ENCODE measurements at places on chromosomes 6 and 20. TPM values are rescaled to one million over a fixed set of nuclear protein-coding genes. Genes with fewer than 3 reads are reported as not detected.

Gene POU3F2
- total RNA-seq: not detected

Gene RBM38
- 151 TPM for total RNA-seq

DNA sequence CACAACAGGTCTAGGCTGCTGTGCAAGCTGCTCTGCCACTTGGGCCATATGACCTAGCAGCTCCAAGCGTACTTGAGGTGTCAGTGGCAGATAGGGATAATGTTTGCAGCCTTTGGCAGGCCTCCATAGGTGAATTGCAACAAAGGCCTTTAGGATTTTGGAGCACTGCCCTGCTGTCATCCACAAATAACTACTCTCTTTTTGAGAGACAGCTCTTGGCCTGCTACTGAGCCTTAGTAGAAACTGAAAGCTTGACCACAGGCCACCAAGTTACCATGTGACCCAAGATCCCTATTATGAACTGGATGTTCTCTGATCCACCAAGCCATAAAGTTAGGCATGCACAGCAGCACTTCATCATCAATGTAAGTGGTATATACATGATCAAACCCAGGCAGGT, 29.9 kb downstream of the FBXO30 start:
- no peak overlapping the region for H3K4me3 ChIP-seq
- H3K27ac ChIP-seq: no peak overlapping the region
- H3K4me1 ChIP-seq: no peaks in the 10 kb centered on the region
- DNase-seq: no peak

GRCh38 chr6:13248053-13248452, 80.3 kb downstream of the TBC1D7 start:
- H3K36me3 ChIP-seq: no peaks in the 10 kb centered on the region
- H3K4me1 ChIP-seq: no peaks in the 10 kb centered on the region
- H3K27me3 ChIP-seq: no peaks in the 10 kb centered on the region
- H3K4me3 ChIP-seq: no peak overlapping the region

DNA sequence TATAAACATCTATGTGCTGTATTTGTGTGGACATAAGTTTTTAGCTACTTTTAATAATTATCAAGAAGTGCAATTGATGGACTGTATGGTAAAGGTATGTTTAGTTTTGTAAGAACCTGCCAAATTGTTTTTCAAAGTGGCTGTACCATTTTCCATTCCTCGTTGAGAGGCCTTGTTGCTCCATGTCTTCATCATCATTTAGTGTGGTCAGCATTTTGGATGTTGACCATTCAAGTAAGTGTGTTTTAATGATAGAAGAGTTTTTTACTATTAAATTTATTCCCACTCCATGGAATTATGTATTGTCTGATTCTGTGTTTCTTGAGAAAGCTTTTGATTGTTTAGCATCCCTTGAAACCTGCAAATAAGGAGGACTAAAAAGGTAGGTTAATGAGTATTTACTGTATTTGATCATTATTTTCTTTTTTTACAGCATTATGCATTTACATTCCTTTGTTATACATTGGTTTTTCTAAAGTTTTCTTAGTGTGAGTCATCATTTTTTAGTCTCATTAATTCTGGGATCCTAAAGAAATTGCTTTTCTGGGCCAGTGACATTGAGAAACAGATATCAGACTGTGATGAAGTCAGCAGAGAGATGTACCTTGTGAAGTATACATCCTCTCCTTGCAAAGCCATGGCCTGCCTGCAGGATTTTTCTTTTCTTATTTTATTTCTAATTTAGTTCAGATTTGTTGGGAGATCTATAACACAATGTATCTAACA, 312.8 kb upstream of the PTCHD4 start:
- H3K27me3 ChIP-seq: no peaks in the 10 kb centered on the region
- H3K36me3 ChIP-seq: no peaks in the 10 kb centered on the region
- no peak overlapping the region for H3K4me3 ChIP-seq
- H3K4me1 ChIP-seq: no peaks in the 10 kb centered on the region
- no peak for DNase-seq
- H3K27ac ChIP-seq: no peak overlapping the region

GRCh38 chr6:72966628-72967280, 258.5 kb downstream of the KHDC1L start:
- no peaks in the 10 kb centered on the region for H3K27me3 ChIP-seq
- no peak overlapping the region for H3K27ac ChIP-seq
- H3K4me3 ChIP-seq: no peak overlapping the region
- DNase-seq: no peak
- H3K4me1 ChIP-seq: no peaks in the 10 kb centered on the region

Gene TCF21
- total RNA-seq: 7.5 TPM

Gene CST1
- not detected for total RNA-seq

Gene SEL1L2
- not detected for total RNA-seq

Gene ZNF165
- total RNA-seq: 0.47 TPM

- H3K36me3 ChIP-seq: no peaks in the 10 kb centered on the region
- H3K4me3 ChIP-seq: no peak overlapping the region
- H3K27me3 ChIP-seq: no peaks in the 10 kb centered on the region
- H3K4me1 ChIP-seq: no peaks in the 10 kb centered on the region
- H3K27ac ChIP-seq: no peak overlapping the region
- no peak for DNase-seq
These were observed 133.9 kb downstream of the MYLK4 start for GRCh38 chr6:2616811-2617210.

DNA sequence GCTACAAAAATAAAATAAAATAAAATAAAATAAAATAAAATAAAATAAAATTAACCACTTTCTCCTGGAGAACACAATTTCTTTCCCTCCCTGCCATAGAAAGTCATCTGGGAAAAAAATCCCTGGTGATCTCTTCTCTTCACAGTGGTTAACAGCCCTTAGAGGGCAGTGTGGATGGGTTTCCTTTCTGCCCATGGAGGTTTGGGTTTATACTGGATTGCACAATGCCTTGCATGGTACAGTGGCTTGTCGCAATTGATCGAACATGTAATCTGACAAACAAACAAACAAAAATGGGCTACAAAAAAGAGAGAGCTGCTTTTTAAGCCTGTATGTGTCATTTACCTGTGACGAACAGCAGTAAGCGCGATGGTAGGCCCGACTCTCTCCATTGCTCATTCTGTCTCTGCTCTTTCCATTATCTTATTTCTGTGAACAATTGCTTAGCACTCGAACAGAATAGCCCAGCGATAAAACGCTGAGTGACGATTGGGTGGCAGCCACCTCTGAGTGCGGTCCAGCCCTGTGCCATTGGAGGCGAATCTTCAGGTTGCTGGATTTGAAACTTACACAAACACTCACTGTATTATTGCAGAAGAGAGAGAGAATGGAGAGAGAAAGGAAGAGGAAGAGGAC, 166.1 kb downstream of the CD83 start:
- H3K27me3 ChIP-seq: no peaks in the 10 kb centered on the region
- no peak for DNase-seq
- no peak overlapping the region for H3K27ac ChIP-seq
- H3K4me3 ChIP-seq: no peak overlapping the region
- no peaks in the 10 kb centered on the region for H3K36me3 ChIP-seq

All from right atrium auricular region (tissue), 2 donors.